CD4-positive, alpha-beta T cell treated with Interleukin-6 at 100 ng/mL for 8 hours (primary cell): ENCODE measurements at places on chromosomes 12 and 14.
A peak's percentile ranks its signal among the peaks of the same experiment; 100 is the strongest.

- no peak for DNase-seq
Observed at GRCh38 chr12:43749016-43749415, 9.6 kb downstream of the PUS7L start.

GRCh38 chr12:830111-830867 lies 77.9 kb downstream of the WNK1 start:
- DNase-seq, result no peak

GRCh38 chr12:120836114-120836684 lies 68.0 kb downstream of the SPPL3 start:
- DNase-seq, result no peak

- peak; percentile 61 for DNase-seq
Observed at GRCh38 chr12:52879394-52880351, 25.2 kb downstream of the KRT8 start.

- peak; percentile 85 for DNase-seq
Observed at GRCh38 chr14:105480807-105481801, 5.6 kb upstream of the CRIP1 start.

DNA sequence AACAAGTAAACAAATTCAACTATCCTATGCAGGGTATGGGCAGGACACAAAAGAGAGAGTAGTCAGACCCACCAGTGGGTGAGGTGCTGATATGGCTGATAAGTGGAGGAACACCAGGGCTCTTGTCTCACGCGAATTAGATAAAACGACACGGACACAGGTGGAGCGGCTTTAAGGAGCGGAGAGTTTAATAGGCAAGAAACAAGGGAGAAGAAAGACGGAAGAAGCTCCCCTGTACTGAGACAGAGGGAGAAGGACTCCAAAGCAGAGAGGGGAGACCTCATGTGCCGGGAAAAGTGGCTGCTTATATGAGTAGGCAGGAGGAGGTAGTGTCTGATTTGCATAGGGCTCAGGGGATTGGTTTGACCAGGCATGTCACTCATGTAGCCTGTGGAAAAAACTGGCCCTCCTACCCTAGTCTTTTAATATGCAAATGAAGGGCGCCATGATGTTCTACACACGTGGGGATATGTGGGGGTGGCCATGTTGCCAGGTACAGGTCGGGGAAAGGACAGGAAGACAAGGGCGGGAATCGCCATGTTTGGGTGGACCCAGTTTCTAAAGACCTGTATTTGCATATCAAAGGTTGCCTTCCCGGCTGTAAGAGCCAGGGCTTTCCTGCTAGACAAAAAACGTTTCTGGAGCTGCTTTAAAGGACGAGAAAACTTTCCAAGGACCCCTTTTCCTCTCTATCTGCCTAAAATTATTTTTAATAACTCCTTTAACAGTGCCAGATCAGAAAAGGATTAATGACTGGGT lies 28.8 kb downstream of the RPGRIP1 start:
- DNase-seq, result peak; percentile 85

- DNase-seq, result no peak
Observed at GRCh38 chr14:29462321-29462720, 465.3 kb downstream of the PRKD1 start.

GRCh38 chr12:97142737-97143410 lies 235.8 kb downstream of the NEDD1 start:
- DNase-seq, result no peak

GRCh38 chr14:91577632-91578233 lies 67.6 kb upstream of the PPP4R3A start:
- no peak for DNase-seq

- DNase-seq, result no peak
Observed at GRCh38 chr12:52087961-52088820, 8.7 kb downstream of the SMIM41 start.

GRCh38 chr12:68428211-68428610 lies 96.0 kb upstream of the MDM1 start:
- DNase-seq, result no peak

DNA sequence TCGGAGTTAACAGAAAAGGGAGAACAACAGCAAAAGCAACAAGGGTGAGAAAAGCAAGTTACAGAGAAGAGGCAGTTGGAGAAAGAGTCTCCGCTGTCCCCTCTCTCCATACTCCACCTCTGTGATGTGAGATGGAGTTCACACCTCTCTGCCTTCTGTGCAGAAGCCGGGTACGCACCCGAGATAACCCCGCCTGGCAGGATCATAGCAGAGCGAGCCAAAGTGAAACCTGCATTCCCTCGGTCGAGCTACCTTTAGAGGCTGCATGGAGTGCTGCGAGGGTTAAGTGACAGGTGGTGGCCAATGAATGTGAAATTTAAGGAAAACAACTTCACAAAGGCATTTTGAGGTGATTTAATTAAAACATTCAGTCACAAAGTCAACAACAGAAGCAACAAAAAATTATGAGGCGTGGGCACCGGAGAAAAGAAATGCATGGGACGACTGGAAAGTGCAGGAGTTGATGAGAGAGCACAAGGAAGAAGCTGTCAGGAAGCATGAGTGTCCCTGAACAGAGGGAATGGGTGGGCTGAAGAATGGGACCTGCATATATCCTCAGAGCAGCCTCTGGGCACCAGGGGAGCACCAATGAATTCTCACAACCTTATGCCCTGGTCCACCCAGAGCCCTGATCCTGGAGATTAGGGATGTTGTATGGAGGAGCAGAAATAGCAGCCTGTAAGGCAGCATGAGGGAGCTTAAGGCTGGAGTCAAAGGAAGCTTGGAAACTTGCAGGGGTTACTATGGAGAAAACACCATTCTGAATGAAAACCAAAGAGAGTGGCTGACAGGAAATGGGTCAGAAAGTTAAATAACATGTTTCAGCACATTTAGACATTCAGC lies 208.3 kb downstream of the EMP1 start:
- DNase-seq, result no peak

GRCh38 chr14:68619790-68620574 lies 172.9 kb downstream of the ZFP36L1 start:
- no peak for DNase-seq

GRCh38 chr14:78345131-78345744 lies 175.1 kb downstream of the NRXN3 start:
- no peak for DNase-seq
